ENCODE measurements at places on chromosomes 7 and 10.

DNA sequence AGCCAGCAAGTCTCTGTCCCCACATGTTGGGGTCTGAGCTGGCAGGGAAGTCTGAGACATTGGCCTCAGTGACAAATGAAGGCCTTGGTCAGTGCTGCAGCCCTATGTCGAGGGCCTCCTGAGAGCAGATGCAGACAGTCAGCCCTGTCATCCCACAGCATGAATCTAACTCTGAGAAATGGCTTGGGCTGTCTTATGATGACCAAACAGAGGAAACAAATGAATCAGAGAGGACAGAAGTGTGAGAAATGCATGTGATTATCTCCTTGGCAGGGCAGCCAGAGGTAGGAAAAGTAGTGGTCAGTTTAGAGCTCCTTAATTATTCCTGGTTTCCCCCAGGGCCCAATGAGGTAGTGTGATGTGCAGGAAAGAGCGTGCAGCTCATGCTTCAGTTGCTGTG is 287.6 kb downstream of the SORCS3 start:
- no peak for DNase-seq

- no peak for DNase-seq
Measured at GRCh38 chr10:132299371-132300336, 8.1 kb downstream of the STK32C start.

DNA sequence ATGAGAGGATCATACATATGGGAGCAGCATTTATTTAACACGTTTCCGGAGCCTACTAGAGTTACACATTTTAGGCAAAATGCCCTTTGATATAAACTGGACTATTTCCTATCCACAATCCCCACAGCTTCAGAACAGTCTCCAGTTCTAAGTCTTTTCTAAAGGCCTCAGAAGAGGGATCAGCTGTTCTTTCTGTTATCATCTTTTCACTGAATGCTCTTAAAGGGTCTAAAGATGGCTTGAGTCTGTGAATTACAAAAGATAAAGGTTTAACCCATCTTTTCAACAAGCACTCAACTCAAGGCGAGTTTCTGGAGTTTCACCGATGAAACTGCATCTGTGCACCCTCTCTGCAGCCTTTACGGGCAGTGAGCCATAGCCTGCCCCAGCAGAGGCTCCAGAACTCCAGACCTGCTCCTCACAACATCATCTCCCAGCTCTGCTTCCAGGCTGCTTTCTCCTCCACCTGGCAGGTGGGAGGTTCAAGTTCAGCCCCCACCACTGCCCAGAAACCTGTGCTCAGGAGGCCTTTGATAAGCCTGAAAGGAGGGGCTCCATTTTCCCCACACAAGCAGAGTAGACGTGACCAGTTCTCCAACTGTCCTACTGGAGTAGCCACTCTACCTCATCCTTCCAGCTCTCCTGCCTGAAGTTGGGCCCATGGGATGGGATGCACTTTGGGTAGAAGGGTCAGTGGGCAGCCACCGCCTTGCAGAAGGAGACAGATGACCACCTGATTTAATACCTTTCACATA is 53.4 kb downstream of the HSPA12A start:
- DNase-seq, result no peak

DNA sequence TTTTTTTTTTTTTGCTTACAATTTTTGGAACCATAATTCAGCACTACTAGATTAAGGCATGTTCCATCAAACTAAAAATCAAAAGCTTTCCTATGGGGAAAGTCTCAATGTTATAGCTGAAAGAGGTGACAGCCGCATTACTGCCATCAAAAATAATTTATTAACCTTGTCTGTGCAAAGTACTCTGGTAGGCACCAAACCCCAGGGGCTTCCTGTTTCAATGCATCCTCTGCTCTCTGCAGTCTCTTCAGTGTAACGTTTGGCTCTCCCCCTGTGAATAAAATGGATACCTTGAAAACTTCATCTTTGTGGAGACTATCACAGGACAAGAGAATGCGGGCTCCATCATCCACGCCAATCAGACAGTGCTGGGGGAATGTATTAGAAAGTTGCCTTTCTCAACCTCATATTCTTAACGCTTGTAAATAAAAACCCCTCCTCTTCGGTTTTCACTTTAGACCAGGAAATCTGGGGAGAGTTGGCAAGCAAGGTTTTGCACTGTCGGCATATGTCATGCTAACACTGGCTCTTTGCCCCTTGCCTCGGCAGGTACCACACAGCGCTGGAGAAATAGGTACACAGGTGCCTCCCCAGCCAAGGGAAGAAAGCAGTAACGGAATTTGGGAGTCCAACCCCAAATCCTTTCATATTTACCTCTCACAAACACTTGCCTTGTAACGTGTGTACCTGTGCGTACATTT is 1.6 kb upstream of the NRG3 start:
- no peak for DNase-seq

- no peak for DNase-seq
Measured at GRCh38 chr7:39383136-39383535, 183.1 kb upstream of the YAE1 start.

- no peak for DNase-seq
Measured at GRCh38 chr10:74743401-74743800, 83.0 kb upstream of the KAT6B start.

DNA sequence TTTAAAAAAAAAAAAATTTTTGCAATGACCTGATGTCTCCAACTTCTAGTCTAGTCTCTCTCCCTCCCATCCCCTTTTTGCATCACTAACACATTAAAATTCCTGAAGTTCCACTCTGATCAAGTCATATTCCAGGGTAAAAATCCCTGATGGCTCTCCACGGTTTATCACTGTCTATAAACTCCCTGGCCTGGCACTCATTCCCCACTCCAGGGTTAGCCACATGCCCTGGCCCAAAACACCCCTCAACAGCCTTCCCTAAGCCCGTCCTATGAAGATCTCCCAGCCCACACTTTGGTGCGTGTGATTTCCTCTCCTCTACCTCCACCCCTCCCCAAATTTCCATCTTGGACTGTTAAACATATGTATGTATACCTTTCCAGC is 125.4 kb downstream of the JAZF1 start:
- no peak for DNase-seq

DNA sequence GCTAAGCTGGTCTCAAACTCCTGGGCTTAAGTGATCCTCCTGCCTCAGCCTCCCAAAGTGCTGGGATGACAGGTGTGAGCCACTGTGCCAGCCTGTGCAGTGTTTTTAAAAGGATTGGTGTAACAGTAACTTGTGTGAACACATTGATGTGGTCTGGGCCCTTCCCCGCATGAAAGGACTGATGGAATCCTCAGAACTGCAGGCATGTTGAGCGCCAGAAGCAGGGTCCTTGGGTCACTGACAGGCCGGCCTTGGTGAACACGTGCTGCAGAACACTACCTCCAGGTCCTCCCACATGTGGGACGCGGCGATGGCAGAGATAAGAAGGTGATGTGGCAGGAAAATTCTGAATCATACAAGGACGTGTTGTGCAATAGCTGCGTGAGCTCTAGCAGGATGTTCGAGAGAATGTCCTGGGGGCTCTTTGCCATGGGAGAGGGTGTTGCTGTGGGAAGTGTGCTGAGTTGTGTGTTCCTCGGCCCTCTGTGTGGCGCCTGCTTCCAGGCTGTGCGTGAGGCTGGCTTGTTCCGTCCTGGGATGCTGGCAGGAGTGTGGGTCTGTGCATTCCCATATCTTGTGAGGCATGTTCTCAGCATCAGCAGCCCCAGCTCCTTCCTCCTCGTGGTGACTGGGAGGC is 68.2 kb downstream of the DNAJB6 start:
- DNase-seq, result no peak

GRCh38 chr10:63976538-63976937 is 455.3 kb downstream of the REEP3 start:
- no peak for DNase-seq

DNA sequence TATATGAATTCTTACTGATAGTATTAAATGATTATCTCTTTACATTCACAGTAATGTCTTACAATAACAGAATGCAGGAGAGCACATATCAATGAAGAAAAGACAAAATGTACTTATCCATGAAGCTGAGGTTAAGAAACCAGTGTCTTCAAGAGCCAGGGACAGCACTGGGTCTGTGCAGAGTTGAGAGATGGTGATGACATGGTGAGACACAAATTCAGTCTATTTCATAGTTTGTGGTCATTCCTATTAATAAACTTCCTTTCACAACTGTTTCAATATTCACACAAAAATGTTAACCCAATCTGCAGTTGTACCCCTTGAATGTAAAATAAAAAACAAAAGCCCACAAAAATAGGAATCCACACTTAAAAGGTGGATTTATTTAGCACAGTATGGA is 5.3 kb upstream of the MAGI2 start:
- no peak for DNase-seq

GRCh38 chr10:129954492-129955315 is 9.4 kb downstream of the EBF3 start:
- DNase-seq, result no peak

DNA sequence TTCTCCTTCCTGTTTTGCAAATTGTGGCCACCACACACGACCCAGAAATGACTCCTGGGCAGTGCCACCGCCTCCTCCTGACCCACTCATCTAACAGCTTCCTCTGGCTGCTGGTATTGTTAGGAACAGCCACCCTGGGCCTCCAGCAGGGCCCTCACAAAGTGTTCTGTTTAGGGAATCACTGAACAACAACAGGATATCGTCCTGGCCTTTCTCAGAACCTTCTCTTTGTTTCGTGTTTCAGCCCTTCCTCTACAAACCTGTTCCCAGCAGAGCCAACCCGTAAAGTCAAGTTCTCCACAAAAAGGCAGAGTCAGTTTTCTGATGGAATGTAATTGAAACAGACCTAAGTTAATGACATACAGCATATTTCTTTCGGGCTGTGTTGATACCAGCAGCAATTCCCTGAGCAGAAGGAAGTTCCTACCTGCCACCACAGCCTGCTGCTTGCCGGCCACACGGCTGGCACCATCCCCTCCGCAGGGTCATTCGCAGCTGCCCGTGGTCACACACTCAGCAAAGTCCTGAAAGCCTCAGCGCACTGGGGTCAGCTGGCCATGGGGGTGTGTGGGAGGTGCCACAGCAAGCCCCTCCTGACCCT is 91.7 kb upstream of the PITRM1 start:
- DNase-seq, result no peak

DNA sequence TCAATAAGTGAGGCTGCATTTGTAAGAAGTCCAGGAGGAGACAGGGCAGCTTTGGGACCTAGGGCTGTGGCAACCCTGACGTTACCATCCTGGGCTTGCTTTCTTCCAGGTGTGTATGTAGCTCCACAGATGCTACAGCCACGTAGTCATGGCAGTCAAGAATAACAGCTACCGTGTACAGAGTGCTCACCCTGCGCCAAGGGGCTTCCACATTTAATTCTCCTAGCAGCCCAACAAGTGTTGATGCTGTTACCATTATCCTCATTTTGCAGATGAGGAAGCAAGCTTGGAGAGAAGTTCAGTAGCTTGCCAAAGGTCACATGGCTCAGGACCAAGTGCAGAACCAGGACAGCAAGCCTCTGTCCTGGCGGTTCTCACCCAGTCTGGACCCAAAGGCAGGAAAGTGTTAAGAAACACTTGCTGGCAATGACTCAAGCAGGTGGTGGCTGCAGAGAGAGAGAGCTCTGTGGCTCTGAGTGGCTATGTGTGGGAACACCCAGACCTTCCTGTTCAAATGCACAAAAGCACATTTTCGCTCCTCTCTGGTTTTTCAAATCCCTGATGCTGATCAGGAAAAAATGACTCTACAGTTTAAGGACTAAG is 89.8 kb downstream of the CREM start:
- no peak for DNase-seq

- DNase-seq, result no peak
Measured at GRCh38 chr7:143288836-143289235, 685 bp downstream of the CASP2 start.

DNA sequence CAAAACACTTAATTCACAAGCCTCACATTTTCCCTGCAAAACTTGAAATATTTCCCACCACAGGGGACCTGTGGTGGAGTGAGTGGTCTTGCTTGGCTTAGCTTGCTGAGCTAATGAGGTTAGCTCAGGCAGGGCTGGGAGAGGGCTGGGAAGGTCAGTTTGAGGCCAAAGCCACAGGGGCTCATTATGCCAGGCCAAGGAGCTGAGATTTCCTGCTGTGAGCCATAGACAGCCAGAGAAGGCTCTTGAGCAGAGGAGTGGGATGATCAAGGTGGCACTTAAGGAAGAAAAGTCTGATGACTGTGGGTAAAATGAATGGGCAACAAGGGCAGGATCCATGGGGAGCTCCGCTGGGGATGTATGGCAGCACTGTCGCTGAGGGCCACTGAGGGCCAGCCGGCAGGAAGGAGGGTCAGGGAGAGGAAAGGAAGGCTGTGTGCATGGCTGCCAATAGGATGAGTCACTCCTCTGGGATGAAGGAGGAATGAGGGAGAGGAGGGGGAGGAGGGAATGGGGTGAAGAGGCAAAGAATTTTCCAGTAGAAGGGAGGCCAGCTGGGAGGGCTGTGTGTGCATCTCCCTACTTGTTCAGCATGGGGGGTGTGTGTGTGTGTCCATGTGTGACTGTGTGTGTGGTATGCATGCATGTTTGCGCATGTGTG is 18.7 kb upstream of the ZNF488 start:
- DNase-seq, result no peak

- no peak for DNase-seq
Measured at GRCh38 chr7:36084485-36085091, 68.5 kb upstream of the EEPD1 start.

All from stimulated activated CD4-positive, alpha-beta T cell treated with anti-CD3 and anti-CD28 coated beads, Interleukin-15, amount 100 ng/mL, for 1 hour (primary cell).